ENCODE measurements at places on chromosomes 11 and 22.

- no peak for DNase-seq
Measured at GRCh38 chr11:32312865-32313403, 122.4 kb downstream of the WT1 start.

- DNase-seq = no peak
Measured at GRCh38 chr11:67167719-67168118, 48.7 kb downstream of the KDM2A start.

DNA sequence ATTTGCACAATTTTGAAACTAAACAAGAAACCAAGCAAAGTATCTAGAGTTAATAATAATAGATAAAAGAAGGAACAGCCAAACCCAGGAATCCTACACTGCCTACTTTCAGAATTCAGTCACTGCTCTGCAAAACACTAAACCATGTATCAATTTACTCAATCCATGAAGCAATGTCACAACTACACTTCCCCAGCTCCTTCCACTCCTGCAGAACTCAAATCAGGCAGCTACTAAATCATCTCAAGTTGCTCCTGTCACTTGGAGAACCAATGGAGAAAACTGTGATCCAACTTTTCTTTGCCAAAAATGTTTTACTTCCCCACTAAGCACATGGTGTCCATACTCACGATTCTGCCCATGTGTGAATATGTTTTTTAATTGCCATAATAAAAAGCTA, 24.9 kb upstream of the C11orf58 start:
- no peak for DNase-seq

DNA sequence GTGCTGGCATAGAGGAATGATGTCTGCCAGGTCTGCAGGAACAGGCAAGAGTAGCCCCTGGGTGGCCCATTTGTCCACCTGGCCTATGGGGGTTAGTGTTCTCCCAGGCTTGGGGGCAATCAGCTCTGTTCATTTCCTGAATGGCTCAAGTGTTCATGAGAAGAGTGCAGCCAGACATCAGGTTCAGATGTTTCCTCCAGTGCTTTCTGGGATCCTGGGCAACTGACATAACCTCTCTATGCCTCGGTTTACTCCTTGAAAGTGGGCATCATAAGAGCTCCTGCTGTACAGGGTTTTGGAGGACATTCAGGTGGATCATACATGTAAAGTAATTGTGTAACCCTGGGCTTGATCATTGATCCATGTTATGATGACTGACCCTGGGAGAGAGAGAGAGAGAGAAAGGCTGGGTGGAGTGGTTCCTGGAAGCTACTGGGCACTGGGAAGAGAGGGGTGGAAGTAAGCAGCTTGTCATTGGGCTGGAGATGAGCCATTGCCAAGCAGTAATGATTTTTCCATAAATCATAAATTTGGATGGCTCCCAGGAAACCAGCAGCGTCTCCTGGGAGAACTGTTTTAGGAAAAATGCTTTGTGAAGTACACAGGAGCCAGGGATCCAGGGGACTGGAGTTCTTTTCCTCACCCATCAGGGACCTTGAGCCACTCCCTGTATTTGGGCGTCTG, 30.2 kb upstream of the ACCSL start:
- DNase-seq = no peak

- no peak for DNase-seq
Measured at GRCh38 chr11:15451713-15452112, 337.0 kb downstream of the INSC start.

DNA sequence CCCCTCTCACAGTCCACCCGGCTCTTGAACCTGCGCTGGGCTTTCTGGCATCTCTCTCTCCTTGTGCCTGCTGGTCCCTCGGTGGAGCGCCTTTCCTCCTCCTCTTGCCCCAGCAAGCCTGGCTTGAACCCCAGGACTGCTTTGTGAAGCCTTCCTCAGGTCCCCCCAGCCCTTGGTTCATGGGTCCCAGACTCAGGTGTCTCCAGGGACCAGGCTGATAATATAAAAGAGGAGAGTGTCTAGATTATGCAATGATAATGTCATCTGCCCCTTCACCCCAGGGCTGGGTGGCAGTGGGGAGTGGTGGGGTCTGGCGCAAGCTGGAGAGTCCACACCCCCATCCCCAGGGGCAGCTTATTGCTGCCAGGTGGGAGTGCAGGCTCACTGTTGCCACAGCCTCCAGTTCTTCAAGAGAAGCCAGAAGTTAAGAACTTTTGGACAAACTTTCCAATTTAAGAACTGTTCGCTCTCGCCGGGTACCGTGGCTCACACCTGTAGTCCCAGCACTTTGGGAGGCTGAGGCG, 36.6 kb upstream of the PARVG start:
- no peak for DNase-seq

- no peak for DNase-seq
Measured at GRCh38 chr11:35478471-35479091, 46.8 kb downstream of the PAMR1 start.

- no peak for DNase-seq
Measured at GRCh38 chr22:19497245-19497644, 17.5 kb downstream of the CDC45 start.

- no peak for DNase-seq
Measured at GRCh38 chr11:86515297-86516094, 140.8 kb downstream of the CCDC81 start.

DNA sequence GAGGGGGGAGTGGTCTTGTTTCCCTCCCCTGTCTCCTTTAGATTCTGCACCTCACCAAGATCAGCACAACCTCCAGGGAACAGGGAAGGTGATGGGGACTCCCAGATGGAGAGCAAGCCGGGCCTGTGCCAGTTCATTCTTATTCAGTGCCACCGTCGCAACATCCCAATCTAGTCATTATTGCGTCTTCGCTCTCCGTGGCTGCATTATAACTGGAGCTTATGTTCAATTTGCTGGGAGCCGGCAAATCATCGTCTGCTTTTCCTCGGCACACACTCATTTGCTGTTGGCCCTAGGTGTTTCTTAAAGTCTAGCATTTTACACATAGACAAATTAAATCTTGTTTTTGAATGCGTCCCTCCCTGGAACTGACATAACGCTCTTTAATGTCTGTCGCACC, 1269.7 kb downstream of the BRD1 start:
- DNase-seq = no peak

GRCh38 chr11:27194976-27195375, 154.4 kb downstream of the BBOX1 start:
- DNase-seq = no peak

- DNase-seq = no peak
Measured at GRCh38 chr11:16279524-16279923, 76.8 kb downstream of the SOX6 start.
